ENCODE measurements at places on chromosomes 7 and 10.
A peak's percentile ranks its signal among the peaks of the same experiment; 100 is the strongest.

DNA sequence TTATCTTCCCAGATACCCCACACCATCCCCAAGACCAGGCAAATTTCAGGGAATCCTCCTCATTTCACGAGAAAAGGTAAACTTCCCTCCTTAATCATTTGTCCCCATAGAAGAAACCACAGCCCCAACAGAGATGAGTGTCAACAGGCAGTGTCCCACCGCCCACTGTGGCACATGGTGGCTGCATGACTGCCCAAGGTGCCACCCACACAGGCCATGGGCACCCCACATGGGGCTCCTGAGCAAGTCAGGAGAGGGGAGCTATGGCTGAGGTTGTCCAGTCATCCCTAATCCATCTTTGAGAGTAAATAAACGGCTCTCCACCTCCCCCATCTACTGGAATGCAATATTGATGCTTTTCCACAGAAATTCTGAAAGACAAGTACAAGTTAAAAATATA, 44.1 kb downstream of the ANTXRL start:
- no peak for DNase-seq

GRCh38 chr7:148696787-148697186, 1.9 kb upstream of the CUL1 start:
- DNase-seq: no peak

DNA sequence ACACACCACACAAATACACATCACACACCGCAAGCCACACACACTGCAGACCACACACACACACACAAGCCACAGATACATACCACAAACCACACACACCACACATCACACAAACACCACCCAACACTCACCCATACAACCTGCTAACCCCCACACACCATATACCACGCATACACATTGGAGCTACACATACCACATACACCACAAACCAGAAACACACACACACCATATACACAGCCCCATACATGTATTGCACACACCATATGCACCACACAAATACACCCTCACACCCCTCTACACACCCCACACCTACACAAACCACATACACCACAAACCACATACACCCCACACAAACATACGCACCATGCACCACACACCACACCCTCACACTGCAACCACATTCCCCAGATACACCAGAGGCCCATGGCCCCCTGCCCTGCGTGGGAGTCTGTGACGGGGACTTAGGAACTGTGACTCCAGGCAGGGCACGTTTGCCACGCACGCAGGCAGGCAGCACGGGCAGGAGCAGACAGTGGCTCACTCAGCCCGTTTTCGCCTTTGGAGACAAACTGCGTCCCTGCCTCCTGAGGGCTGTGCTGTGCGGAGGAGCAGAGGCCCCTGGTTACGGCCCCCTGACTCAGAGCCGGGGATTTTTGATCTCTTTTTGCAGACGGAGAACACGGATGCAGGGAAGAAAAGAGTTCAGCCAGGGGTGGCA, 52.6 kb downstream of the TMEM209 start:
- DNase-seq: no peak

DNA sequence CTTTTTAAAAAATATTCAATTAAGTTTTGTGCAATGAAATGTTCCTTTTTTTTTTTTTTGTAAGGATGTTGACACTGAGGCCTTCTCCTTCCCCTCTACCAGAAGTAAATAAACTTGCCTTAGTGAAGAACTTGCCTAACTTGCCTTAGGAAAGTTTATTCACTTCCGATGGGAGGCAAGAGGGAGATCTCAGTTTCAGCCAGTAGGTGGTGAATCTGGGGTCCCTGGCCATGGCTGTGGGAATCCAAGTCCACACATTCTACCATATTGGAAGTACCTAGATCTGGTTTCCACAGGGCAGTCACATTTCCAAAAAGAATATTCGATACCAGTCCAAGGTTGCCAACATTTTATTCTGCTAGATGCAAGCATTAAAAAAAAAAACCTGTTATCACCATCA, 270.9 kb downstream of the CCSER2 start:
- DNase-seq: no peak

DNA sequence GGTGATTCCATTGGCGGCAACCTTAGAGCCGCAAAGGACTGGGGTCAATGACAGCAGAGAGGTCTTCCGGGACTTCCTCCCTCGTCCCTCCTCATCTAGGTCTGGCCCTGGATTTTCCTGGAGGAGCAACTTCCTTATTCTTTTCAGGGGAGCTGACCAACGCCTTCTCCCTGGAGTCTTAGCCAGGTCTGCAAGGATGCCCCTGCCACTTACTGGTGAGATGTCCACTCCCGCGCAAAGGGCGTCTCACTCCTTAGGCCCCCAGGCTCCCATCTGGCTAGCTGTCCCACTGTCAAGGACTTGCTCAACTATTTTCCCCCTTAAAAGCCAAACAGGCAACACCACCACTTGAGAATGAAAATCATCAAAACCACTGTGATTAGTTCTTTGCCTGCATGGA, 42.0 kb upstream of the NMT2 start:
- DNase-seq: no peak

- no peak for DNase-seq
Measured at GRCh38 chr10:21519941-21520436, 5.5 kb downstream of the SKIDA1 start.

GRCh38 chr10:15585303-15585715, 134.4 kb downstream of the ITGA8 start:
- peak; percentile 15 for DNase-seq

GRCh38 chr10:23379686-23380085, 35.1 kb upstream of the C10orf67 start:
- no peak for DNase-seq

DNA sequence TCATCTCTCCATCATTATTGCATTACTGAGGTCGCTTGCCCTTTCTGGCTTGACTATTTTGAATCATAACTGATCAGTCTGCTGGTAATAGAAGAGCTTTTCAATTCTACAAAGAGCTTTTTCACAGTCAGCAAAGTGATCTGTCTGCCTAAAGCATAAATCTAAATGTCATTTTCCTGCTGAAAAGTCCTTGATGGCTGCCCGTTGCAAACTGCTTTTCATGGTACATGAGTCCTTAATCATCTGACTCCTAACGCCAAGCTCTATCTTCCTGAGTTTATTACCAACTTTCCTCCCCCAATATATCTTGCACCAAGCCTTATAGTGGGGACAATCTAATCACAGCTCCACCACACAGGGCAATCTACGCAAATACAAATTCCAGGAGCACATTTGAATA, 39.8 kb downstream of the THSD7A start:
- DNase-seq: no peak

All from stimulated activated CD8-positive, alpha-beta memory T cell treated with anti-CD3 and anti-CD28 coated beads, Interleukin-7, amount 100 ng/mL, for 48 hours (primary cell).